ENCODE measurements at places on chromosomes 4 and X.

DNA sequence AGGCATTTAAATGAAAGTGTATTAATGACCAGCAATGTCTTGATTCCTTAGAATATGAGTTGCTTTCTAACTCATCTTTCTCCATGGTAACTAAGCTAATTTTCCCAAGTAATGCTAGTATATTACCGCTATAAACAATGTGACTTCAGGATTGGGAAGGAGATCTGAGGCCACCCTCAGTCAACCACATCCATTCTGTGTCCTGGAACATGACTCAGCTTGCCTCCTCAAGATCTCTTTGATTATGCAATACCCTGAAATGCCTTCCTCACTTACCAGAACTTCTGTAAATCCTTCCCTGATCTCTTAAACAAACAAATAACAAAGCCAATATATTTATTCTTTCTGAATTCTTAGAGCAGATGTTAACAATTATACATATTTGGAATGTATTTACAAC lies 1495.5 kb downstream of the PCDH18 start:
- no peak for DNase-seq

GRCh38 chr4:20299515-20299914 lies 47.8 kb downstream of the SLIT2 start:
- DNase-seq = no peak

- no peak for DNase-seq
Measured at GRCh38 chr4:64883087-64883807, 474.0 kb upstream of the TECRL start.

DNA sequence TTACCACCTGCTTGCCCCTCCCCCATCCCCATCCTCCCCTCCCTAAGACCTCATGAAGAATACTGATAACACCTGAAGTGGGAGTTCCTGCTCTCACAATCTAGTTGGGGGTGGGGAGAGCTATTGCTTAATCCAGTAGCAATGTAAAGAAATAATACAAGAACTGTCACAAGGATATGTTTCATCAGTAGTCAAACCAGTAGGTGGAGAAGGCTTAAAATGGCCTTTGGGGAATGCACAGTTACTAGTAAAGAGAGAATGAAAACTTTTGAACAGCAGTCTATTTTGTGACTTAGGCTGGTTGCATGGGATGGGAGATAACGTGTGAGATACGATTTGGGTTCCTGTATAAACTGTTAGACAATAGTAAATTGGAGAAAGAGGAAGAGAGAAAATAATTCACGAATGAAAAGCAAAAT lies 6.0 kb downstream of the GALNT7 start:
- DNase-seq = no peak

GRCh38 chr4:2862528-2862927 lies 18.9 kb downstream of the ADD1 start:
- DNase-seq = no peak

GRCh38 chrX:132908891-132909290 lies 49.5 kb downstream of the HS6ST2 start:
- no peak for DNase-seq

- DNase-seq = no peak
Measured at GRCh38 chr4:183747931-183748670, 89.0 kb downstream of the TRAPPC11 start.

- no peak for DNase-seq
Measured at GRCh38 chr4:137668885-137669545, 136.7 kb upstream of the PCDH18 start.

- no peak for DNase-seq
Measured at GRCh38 chr4:113815826-113816225, 54.3 kb upstream of the CAMK2D start.

GRCh38 chr4:116400480-116400879 lies 684.9 kb downstream of the TRAM1L1 start:
- DNase-seq = no peak

DNA sequence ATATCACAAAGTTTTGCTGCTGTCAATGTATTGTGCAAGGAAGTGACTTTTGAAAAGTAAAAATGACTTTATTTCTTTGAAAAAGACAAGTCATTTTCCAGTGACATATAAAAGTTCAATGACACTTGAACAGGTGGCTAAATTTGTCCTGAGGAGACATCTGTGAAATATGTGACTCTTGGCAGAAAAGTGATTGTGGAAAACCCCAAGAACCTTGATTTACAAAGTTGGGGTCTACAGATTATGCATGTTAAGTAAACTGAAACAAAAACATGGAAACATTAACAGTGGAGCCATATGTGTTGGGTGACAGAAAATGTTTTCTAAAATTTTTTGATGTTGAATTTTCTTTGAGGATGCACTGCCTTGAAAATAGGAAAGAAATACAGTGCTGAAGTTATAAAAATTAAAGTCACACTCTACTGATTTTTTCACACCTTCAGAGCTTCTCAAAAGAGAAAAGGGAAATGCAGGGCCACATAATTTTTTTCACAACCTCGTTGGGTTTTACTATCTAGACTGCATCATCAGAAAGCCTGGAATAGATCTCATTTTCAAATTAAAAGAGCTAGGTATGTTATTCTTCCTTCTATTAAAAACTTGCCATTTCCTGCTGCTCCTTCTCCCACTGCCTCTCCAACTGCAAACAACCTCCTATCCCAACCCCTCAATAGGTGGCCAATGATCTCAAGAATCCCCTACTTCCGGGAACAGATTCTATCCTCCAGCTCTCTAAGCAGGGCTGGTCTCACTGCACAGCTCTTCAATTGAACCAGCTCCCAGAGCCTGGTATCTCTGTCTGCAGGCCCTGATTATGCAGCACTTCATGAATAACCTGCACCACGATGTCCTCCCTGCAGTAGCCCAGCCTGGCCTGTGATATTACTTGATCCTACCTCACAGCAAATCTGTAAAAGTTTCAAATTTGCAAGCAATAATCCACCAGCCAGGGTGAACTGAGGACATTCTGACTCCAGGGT lies 570.8 kb upstream of the CPEB2 start:
- DNase-seq = no peak

DNA sequence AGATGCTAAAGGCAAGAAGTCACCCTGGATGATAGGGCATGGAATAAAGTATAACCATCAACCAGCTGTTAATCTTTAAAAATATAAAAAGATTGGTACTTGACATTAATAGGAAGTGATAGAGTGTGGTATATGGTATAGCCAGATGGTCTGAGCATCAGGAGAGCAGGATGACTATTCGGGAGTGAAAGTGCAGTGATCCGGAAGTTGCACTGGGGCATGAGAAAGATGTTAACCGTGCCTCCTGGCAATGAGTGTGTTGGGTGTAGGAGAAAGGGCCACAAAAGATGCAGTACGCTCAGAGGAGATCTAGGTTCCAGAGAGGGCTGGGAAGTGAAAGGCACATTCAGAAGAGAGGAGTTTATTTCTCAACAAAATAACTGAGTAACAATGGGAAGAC lies 65.0 kb downstream of the TSPAN7 start:
- DNase-seq = no peak

DNA sequence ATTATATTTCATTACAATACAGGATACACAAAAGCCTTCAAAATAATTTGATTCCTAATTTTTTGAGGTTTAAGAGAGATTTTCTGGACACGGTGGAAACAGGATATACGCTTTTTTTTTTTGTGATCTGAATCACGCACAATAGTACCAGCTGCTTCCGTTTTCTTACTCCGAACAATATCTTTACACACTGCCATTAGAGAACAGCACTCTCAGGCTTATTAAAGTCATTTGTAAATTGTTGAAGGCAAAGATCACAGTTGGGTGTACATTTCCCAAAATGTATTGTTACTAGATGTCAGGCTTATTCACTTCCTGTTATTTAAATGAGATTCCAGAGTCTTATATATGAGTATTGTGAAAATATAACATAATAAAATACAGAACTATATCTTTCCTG lies 71.5 kb downstream of the TMEM47 start:
- no peak for DNase-seq

GRCh38 chr4:189660722-189661360 lies 279.8 kb upstream of the FRG1 start:
- no peak for DNase-seq

DNA sequence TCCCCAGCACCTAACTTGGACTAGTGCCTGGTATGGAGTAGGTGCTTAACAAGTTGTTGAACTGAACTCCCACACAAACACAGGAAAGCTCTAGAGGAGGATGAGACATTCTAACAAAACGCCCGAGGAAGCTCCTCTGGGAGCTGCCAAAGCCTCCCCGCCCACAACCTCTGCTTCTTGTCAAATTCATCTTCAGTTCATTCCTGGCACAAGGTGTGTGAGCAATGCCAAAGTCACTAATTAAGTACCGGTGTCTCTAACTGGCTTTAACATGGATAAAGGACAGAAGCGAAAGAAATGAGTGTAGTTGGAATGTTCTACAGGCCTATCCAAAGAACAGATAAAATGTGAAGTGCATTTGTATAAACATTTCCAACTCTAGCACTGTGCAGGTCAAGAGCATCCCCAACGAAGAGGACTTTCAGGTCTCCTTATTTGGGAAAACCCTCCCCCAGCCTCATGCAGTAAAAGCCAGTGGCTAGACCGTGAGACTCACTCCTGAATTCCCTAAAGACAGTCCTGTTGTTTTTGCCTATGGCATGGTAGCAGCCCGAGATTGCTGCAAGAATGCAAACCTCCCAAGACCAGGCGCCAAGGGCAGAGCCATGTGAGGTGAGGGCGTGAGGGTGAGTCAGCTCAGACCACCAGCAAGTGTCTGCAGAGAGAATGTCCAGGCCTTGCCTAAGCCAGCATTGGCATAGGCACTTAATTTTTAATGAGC lies 72.2 kb upstream of the KLF3 start:
- DNase-seq = no peak

DNA sequence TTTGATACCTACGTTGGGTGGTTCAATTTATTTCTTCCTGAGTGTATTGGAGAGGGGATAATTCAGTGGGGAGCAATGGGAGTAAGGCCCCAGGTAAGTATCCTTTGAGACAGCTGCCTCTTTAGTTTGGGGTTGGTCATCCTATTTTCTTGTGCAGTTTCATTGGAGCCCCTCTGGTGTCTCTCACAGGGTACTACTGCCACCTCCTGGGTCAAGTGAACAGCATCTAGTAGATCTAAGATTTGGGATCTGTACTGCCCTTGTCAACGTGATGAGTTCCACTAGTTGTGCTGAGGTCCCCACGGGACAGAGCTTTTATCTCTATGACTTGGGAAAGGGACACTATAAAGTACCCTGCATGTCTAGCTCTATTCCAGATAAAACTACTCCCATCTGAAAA lies 80.6 kb downstream of the PBDC1 start:
- no peak for DNase-seq

DNA sequence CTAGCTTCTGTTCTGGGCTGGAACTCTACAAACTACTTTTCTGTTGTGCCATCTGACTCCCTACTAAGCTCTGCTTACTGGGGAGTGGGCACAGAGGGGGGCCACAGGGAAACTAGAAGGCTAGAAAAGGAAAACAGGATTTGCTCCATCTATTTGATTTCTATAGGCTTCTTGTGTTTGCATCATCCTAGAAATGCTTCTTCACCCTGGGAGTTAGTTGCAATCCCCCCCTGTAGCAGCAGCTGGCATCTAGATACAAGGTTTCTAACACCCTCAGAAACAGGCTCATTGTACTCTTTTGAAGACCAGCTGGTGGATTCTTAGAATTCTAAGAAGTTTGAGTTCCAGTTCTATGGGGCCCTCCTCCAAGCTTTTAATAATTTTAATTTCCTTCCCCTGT lies 213.4 kb downstream of the TMA16 start:
- DNase-seq = no peak

DNA sequence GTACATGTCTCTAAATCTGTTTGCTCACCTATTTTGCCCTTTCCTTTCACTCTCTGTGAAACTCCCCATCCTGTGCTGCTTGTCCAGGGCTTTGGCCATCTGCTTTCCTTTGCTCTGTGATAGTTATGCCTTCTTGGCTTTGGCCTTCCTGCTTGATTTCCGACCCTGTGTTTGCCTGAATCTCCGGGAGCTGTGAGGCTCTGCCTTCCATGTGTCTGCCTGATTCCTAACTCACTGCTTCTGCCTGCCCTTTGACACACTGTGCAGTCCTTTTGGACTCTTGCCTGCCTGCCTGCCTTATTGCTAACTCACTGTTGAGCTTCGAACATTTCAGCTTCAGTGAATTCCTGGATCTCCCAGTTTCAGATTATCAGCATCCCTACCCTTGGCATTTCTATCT lies 143.1 kb downstream of the C4orf33 start:
- DNase-seq = no peak

- DNase-seq = no peak
Measured at GRCh38 chrX:17242470-17242869, 132.5 kb upstream of the NHS start.

GRCh38 chr4:8547108-8547911 lies 32.9 kb upstream of the GPR78 start:
- no peak for DNase-seq

- no peak for DNase-seq
Measured at GRCh38 chr4:132502096-132502552, 647.0 kb upstream of the PCDH10 start.

- no peak for DNase-seq
Measured at GRCh38 chr4:169849456-169849855, 91.7 kb upstream of the HPF1 start.

GRCh38 chr4:94463771-94464170 lies 12.0 kb downstream of the PDLIM5 start:
- DNase-seq = no peak

DNA sequence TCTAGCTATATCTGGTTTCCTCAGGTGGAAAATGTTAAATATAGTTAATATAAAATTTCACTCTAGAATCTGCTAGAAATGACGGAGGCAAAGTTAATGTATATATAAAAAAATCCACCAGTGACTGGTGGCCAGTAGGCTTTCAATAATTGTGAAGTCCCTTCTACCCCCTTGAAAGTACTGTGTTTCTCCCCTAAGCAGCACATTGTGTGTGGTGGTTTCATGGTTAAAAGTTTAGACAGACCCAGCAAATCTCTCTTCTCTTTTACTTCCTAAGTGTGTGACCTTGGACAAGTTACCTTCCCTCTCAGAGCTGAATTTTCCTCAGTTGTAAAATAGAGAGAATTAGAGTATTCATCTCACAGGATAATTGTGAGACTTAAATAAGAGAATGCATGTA lies 600 bp upstream of the HEPH start:
- DNase-seq = no peak

Measured in left cardiac atrium (tissue), 4 donors.